ENCODE measurements at places on chromosomes 4 and X.

DNA sequence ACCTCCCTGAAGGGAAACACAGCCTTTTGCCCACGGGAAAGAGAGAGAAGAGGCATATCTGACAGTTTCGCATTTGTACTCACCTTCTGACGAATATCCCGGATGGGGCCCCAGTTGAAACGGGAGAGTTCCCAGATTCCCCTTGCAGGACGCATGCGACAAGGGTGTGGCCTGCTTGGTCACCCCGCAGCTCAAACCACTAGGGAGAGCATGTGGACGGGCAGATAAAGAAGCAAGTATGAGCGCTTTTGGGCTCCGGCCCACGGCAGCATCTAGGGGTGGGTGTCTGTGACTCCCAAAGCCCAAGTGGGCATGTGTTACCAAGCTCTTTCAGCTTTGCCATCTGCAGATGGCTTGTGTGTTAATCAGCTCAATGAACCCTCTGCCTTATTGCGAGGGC is 70.1 kb upstream of the MED14 start:
- no peak for DNase-seq

- no peak for DNase-seq
Measured at GRCh38 chrX:69293776-69294601, 128.7 kb upstream of the PJA1 start.

GRCh38 chr4:127503111-127503510 is 129.6 kb upstream of the INTU start:
- no peak for DNase-seq

- no peak for DNase-seq
Measured at GRCh38 chr4:102272318-102272717, 73.0 kb downstream of the SLC39A8 start.

GRCh38 chr4:25078523-25078922 is 47.8 kb upstream of the LGI2 start:
- DNase-seq, result no peak

GRCh38 chr4:8652181-8653078 is 59.9 kb downstream of the CPZ start:
- DNase-seq, result no peak
